Lung microvascular endothelial cell (primary cell): ENCODE measurements at places on chromosomes 1 and 21.

DNA sequence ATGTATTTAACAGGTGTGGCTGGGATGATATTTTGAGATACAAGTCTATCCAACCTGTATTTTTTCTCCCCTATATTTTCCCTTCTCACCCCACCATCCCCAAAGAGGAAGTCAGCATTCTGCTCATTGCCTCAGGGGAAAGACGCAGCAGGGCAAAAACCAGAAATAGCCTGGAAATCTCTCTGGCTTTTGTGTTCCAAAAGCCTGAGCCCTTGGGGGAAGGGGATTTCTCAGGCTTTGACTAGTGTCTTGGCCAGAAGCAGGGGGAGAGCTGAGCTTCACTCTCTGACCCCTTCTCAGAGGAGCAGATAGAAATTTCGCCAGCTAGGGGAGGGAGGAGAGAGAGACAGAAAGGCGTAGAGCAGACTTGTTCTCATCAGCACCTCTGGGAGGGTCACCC lies 244.7 kb downstream of the RRAGC start:
- DNase-seq = no peak

DNA sequence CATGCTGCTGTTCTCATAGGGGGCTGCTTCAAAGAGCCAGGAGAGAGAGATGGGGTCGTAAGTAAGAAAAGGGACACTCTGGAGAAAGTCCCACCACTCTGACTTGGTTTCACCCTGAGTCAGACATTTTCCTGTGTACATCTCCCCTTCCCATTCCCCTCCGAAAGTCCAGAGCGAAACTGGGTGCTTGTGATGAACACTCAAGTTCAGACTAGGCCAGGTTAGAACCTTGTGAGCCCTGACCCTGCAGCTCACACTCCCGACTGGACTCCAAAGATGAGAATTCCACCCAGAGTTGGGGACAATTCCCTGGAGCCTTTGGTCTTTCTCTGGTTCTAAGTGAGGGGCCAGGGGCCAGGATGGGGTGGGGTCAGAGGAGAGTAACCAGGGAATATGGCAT lies 139.5 kb downstream of the CNIH3 start:
- DNase-seq = no peak

- DNase-seq = no peak
Observed at GRCh38 chr1:190759807-190760206, 282.1 kb upstream of the BRINP3 start.

DNA sequence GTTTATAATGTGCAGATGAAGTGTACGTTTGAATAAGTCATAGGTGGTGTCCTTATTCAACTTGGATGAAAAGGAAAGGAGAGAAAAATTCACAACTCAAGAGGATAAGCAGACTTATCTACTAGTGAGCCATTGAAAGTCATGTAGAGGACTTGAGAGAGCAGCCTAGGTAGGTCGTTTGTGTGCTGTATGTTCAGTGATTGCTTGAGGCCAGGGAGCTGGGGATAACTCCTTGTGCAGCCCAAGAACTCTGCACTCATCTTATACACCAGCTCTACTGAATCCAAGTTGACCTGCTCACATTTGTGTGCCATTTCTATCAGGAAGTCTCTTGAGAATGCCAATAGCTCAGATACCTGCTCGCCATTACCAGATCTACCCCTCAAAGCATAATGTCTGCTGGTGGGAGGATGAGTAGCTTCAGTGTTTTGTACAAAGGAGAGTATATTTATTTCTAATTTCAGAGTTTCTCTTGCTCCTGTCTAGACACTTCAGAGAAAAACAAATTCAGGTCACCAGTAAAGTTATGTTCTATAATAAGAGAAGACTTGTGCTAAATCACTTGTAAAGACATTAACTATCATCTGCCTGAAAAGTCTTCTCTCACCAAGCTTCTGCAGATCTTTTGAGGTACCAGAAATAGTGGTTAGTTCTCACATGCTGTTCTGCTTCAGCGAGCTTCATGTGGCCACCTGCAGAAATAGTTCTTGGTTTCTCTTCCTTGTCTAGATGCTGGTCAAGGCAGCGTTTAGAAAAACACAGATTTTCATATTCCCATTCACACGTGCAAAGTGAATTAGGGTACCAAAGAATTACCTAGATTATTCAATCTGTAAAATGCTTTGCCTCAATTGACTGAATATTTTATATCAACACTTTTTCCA lies 10.8 kb downstream of the S1PR1 start:
- no peak for DNase-seq

DNA sequence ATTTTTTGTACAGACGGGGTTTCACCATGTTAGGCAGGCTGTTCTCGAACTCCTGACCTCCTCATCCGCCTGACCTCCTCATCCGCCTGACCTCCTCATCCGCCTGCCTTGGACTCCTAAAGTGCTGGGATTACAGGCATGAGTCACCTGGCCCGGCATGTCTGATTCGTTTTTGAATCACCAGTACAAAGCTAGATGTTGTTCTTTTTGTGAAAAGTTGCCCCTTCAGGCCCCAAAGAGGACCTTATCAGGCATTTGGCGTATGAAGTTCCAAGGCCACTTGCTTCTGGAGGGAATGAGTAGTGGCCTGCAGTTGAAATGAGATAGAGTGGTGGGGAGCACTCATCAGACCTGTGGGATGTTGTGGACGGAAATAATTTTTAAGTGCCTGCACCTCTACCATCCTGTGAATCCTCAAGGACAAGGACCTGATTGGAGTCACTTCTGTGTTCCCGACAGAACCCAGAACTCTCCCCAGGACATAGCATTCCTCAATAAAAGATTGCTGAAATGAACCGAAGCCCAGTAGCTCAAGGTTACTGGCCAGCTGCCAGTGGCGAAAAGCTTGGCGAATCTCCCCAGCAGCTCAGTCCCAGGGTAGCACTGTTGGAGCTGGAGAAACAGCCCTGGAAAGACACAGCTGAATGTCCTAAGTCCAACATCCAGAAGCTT lies 50.1 kb downstream of the NDUFS5 start:
- DNase-seq = peak; percentile 82

GRCh38 chr1:198678901-198679329 lies 40.1 kb downstream of the PTPRC start:
- no peak for DNase-seq

GRCh38 chr1:63073309-63074306 lies 248.8 kb upstream of the FOXD3 start:
- no peak for DNase-seq

GRCh38 chr1:57281324-57281723 lies 142.5 kb downstream of the DAB1 start:
- DNase-seq = no peak

- DNase-seq = peak; percentile 30
Observed at GRCh38 chr1:41492341-41492848, 7.9 kb upstream of the EDN2 start.

DNA sequence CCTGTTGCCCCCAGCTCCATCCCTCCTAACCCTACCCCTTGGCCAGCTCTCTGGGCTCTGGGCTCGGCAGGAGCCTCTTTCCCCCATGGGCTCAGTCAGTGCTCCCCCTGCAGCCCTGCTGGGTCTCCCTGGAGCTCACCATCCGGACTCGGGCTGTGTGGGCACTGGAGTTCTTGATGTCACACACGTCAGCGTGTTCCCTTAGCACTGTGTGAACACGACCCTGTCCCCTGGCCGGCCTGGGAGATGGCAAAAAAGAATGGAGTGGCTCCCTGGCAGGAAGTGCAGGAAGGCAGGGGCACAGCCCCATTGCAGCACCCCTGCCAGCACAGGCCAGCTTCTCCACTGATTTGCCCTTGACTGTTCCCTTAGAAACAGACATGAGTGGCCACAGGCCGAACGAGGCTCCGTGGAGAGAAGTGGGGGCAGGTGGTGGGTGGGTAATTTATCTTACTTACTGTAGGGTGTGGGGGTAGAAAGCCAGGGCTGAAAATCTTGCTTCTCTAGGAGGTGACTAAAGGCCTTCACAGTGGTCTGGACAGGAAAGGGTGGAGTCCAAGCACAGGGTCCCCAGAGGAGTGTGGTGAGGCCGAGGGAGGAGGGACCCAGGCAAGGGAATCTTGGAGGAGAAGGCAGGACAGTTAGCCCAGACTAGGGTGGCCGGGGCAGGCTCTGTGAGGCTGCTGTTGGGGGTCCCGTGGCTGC lies 381.7 kb upstream of the VAMP3 start:
- DNase-seq = peak; percentile 13

DNA sequence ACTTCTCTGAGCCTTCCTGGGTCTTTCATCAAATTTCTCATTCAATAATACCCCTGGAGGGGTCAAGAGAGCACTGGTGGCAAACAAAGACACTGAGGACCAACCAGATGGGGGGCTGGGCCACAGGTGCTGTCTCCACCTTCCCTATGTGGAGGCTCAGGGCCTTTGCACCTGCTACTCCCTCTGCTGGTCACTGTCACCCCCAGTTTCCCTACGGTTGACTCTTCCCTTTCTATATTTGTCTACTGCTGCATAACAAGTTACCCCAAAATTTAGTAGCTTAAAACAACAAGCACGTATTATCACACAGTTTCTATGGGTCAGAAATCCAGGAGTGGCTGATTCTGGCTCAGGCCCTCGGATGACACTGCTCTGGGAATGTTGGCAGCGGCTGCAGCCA lies 138.8 kb upstream of the RUNX3 start:
- DNase-seq = no peak

- DNase-seq = no peak
Observed at GRCh38 chr1:213335084-213335483, 284.0 kb downstream of the RPS6KC1 start.

GRCh38 chr1:41225495-41225894 lies 16.6 kb downstream of the SCMH1 start:
- no peak for DNase-seq

- DNase-seq = no peak
Observed at GRCh38 chr1:72140222-72140621, 142.1 kb downstream of the NEGR1 start.
